ENCODE measurements at places on chromosomes 6 and 20.

- DNase-seq = no peak
Observed at GRCh38 chr6:98203170-98203806, 631.1 kb upstream of the POU3F2 start.

- no peak for DNase-seq
Observed at GRCh38 chr6:154218787-154219186, 137.8 kb downstream of the IPCEF1 start.

- DNase-seq = no peak
Observed at GRCh38 chr6:52672412-52673025, 1.6 kb downstream of the TMEM14A start.

DNA sequence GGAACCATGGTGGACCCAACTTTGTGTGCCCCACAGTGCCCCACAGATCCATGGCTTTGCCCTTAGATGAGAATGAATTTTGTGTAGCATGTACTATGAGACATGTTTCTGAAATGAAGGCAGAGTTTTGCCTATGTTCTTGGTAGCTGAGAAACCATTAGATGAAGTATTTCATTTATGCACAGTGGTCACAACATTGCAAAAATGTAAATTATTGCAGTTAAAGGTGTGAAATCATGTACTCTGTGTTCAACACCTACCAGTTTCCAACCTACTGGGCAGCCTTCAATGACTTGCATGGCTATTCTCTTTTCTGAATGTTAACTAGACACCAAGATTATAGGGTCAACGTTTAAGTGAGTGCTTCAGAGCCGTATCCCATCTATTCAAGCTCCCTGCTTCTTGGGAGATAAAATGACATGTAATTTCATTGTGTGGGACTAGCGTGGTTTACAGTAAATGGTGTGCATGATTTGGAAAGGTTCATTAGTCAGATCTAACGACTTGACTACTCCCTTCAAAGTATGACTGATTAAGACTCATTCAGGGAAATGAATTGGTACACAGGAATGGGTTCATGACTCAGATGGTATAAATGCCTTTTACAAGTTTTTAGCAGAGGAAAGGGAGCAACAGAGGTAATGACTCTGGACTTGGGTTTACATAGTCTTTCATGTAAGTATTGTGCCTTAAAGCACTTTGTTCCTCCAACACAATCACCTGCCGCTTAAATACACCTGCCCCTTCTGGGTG, 106.1 kb upstream of the AKIRIN2 start:
- no peak for DNase-seq

- no peak for DNase-seq
Observed at GRCh38 chr6:31580438-31580740, 1.8 kb downstream of the LTB start.

- no peak for DNase-seq
Observed at GRCh38 chr6:155050311-155050710, 55.2 kb downstream of the TIAM2 start.

DNA sequence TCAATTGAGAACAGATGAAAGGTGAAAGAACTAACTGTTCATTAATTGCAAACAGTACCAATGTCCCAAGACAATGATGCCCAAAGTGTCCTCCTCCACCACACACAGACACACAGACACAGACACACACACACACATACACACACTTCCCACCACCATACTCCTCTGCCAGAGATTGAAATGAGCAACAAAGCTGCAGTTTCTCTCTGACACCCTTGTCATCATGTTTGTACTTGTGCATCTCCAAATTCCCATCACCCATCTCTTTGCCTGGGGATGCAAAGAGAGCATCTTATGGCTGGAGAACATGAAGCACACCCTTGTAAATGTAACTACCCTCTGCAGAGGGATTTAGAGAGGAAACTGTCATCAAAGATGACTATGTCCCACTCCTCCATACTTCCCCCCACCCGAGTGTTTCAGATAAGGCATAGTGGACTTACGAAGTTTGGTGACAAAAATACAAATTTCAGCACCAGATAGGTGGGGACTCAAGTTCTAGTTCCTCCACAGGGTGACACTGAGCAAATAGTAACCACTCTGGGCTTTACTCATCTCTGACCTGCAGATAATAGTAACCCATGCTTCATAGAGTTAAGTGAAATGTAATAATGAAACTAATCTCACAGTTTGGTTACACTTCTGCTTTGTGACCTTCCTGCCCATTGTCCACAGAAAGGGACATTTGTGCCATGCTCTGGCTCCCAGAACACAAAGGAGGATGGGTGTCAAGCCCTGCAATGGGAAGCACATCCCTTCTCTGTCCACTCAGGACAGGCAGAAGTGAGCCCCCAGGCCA, 8.7 kb downstream of the MAFB start:
- no peak for DNase-seq

DNA sequence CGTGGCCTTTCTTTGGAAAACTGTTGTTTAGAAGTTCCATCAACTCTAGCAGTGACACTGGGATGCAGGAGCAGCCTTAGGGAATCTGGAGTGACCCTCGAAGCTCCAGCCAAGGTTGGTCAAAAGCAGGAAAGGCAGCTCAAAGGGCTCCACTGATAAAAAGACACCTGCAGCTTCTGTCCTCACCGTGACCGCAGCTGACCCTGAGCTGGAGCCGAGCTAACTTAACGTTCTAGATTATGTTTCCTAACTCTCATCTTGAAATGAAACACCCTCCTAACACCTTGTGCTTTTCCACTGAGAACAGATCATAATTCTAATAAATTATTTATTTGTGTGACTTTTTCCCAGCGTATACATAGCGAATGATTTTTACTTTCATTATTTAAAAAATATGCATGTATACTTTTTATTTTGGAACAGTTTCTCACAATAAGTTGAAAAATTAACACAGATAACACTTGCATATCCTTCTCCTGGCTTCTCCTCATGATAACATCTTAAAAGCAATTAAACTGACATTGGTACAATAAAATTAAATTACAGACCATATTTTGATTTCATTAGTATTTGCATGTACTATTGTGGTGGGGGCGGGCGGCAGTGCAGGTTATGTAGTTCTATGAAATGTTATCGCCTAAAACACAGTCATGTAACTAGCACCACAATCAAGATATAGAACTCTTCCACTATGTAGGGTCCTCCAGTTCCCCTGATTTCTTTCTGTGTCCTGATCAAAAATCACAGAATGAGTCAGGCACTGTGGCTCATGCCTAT, 116.1 kb downstream of the MOXD1 start:
- no peak for DNase-seq

GRCh38 chr6:41255638-41256246, 27.6 kb downstream of the TREML4 start:
- DNase-seq = no peak

- no peak for DNase-seq
Observed at GRCh38 chr6:133350928-133351327, 109.8 kb downstream of the EYA4 start.

GRCh38 chr6:33908025-33908424, 104.2 kb upstream of the MLN start:
- DNase-seq = no peak

GRCh38 chr6:25058441-25058840, 122.7 kb upstream of the RIPOR2 start:
- no peak for DNase-seq

DNA sequence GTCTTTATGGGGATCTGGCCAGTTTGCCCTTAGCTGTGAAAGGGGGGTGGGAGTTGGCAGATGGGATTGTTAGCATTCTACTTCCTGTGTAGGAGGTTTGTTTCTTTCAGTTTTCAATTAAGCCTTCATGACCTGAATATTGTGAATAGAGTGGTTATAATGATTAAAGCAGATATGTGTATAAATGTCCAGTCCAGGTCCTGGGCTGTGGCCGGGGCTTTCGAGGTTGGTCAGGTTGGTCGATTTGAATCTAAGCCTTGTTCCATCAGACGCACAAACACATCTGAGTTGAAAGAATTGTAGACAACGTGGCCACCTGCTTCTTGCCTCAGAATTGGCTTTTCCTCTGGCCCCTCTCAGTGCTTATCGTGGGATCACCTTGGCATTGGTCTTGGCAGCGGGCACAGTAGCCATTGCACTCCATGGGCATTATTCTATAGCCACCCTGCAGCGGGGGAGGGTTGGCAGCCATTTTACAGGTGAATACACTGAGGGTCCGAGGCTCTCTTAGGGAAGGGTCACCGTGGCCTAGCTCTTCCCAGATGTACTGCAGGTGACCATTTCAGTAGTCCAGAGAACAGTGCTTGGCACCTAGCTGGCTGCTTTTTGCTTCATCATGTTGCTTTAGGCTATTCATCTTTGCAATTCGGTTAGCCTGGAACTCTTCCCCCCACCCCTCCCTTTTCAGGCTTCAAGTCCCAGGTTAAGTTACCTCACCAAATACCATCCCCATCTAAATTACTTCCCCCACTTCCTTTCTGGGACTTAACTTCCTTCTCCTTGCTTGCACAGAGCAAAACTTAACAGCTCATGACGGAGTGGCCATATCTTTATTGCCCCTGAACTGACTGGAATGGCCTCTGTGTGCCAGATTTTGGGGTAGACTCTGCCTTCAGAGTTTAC, 1.1 kb downstream of the RNF114 start:
- no peak for DNase-seq

- DNase-seq = no peak
Observed at GRCh38 chr6:131683479-131683878, 17.7 kb downstream of the OR2A4 start.

- no peak for DNase-seq
Observed at GRCh38 chr20:37356961-37357371, 11.0 kb downstream of the SRC start.

DNA sequence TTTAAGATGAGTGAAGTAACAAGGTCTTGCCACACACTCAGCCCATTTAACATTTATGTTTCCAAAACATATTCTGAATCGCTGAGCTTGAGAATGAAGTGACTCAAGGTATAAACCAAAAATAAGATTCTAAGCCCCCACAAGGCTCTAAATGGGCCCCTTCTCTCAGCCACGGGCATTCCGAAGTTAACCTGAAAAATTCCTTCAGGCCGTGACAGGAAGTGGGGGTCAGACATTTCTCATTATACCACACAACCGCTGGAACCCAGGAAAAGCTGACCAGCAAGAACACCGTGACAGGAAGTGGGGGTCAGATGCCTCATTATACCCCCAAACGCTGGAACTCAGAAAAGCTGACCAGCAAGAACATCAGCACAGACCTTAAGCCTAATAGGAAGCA, 247.9 kb downstream of the ERMARD start:
- DNase-seq = no peak

DNA sequence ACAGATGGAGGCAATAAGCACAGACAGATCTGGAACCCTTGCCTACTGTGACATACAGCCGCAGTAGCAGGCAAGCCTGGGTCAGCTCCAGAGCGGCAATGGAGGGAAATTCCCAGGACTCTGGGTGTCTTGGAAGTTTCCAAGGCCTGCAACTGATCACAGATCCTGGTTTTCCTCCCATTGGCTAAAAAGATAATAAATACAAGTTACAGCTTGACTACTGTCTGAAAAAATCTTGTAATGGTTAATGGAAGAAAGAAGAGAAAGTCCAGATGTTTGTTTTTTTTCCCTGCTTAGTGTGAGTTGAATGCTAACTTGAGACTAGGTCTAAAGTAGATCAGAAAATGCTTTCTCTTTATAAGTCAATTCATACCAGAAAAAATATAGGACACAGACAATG, 307.6 kb downstream of the ALDH8A1 start:
- DNase-seq = no peak

- DNase-seq = no peak
Observed at GRCh38 chr20:40314278-40314677, 374.8 kb downstream of the MAFB start.

DNA sequence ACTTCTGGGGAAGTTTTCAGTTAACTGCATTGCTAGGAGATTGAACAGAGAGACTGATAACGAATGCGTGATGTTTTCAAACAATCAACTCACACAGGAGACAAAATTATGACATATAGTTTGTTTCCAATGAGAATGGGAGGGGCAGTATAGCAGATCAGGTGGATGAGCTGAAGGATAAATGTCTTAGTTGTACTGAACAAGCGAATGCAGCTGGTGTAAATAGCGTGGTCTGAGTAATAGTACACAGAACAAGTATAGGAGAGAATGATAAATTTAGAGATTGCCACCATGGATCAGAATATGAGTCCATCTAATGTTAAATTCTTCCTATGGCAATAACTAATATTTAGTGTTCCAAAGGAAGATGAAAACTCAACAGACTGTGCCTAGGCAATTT, 858.6 kb downstream of the EYS start:
- DNase-seq = no peak

DNA sequence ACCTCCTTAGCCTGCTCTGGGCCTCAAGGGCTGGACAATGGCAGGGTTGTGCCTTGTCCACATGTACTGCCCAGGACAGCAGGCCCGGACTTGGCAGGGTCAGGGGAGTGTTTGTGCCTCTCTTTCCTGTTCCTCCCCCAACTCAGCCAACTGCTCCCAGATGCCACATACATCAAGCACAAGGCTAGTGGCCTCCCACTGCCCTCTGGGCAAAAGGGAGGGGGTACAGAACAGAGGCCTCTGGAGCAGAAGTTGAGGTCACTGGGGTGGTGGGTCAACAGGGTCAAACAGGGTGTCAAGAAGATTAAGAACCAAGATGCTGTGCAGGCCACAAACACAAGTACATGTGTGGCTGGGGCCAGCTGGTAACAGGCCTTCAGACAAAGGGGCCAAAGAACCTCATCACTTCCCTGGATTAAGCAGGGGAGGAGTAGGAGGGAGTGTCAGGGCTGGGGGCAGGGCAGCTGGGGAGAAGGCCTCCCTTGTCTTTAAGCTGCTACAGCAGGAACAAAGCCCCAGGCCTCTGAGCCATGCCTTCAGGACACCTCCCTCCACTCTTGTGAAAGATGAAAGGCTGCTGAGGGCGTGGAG, 36.0 kb downstream of the KCNK5 start:
- no peak for DNase-seq

DNA sequence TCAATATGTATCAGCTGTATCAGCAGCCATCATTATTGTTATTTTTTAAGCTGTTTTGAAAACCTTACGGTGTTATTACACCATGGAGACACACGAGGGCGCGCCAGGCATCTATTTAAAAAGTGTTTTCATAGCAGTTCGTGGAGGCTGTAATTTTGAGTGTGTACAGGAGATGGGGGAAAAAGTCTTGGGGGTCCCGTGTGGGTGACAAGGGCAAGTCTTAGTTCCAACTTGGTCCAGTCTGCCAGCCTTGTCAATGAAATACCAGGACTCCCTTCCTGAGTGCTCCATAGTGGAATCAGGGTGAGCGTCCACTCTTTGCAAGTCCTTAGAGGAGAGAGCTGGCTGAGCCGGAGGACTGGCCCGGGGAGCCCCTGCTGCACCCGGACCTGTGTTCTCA, 43.3 kb downstream of the SLC2A10 start:
- no peak for DNase-seq

- DNase-seq = no peak
Observed at GRCh38 chr6:45606831-45607400, 229.2 kb upstream of the SUPT3H start.

- DNase-seq = no peak
Observed at GRCh38 chr6:143896126-143896860, 32.0 kb downstream of the ZC2HC1B start.

- no peak for DNase-seq
Observed at GRCh38 chr6:128078276-128078675, 177.4 kb upstream of the THEMIS start.

Data from activated T-helper 1 cell treated with anti-CD3 and anti-CD28 coated beads, Interleukin-2, amount 50 U/mL, for 16 hours (primary cell).